ENCODE measurements at places on chromosomes 6 and 20.

- no peak for DNase-seq
Observed at GRCh38 chr6:136586295-136586694, 36.1 kb upstream of the MAP7 start.

DNA sequence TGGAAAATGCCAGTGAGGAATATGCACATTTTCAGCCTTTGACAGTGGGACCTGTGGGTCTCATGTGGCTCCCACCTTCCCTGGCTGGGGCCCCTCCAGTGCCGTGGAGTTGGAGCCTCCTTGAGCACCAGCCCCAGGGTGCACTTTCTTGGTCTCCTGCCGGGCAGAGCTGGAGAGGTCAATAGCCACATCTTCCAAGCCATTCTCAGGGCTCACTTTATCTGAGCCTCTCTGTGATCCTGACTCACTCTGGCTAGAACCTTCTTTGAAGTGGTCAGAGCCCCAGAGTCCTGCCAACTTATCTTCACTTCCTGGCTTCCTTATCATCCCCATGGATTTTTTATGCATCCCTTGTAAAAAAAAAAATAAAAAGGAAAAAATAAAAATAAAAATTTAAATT is 5.7 kb downstream of the VSX1 start:
- DNase-seq, result no peak

DNA sequence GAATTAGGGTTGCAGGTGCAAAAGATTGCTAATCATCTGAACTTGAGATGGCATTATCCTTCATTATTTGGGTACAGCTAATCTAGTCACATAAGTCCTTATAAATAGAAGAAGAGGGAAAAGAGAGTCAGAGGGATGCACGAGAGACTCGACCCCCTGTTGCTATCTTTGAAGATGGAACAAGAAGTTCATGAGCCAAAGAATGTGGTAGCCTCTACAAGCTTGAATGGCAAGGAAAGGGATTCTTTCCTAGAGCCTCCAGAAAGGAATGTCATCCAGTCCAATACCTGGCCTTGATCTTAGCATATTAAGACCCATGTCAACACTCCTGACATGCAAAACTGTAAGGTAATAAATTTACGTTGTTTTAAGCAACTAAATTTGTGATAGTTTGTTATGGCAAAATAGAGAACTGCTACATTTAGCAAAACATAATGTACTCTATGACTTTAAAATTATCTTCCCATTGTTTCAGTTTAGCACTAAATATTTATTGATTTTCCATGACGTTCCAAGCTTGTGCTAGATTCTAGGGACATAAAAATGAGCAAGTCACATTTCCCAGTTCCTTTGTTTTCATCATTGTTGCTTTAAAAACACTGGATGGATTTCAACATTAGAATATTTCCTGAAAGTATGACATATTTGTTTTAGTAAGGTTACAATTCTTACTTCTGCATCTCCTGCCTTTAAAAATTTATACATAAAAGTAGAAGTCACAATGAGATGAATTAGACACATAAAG is 12.7 kb downstream of the MANEA start:
- no peak for DNase-seq

GRCh38 chr6:131946992-131947955 is 3.9 kb downstream of the CCN2 start:
- DNase-seq, result no peak

DNA sequence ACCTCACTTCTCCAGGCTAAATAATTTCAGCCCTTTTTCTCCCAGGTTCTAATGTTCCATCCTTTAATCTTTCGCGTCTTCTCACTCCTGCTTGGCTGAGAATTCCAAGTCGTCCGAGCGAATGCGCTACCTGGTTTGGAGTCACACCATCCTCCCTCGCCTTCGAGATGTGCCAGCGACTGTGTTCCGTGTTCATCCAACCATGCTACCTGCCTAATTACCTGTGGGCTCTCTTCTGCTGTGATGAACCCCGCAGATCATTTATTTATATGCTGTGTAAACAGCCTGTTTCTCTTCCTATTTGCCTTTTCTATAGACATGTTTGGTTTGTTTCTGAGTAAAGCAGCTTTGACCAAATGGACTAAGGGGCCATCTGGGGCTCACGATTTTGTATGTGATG is 83.5 kb upstream of the TMEM181 start:
- peak; percentile 34 for DNase-seq

DNA sequence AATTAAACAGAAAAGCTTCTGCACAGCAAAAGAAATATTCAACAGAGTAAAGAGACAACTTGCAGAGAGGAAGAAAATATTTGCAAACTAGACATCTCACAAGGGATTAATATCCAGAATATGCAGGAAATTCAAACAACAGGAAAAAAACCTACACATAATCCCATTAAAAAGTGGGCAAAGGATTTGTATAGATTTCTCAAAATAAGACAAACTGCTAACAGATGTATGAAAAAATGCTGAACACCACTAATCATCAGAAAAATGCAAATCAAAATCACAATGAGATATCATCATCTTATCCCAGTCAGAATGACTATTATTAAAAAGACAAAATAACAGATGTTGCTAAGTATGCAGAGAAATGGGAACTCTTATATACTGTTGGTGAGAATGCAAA is 129.6 kb downstream of the SYNDIG1 start:
- DNase-seq, result no peak

- DNase-seq, result no peak
Observed at GRCh38 chr6:41704028-41704427, 31.4 kb downstream of the TFEB start.

- DNase-seq, result peak; percentile 19
Observed at GRCh38 chr20:15913391-15914025, 659.7 kb downstream of the KIF16B start.

GRCh38 chr6:169825558-169826225 is 74.3 kb downstream of the ERMARD start:
- no peak for DNase-seq

DNA sequence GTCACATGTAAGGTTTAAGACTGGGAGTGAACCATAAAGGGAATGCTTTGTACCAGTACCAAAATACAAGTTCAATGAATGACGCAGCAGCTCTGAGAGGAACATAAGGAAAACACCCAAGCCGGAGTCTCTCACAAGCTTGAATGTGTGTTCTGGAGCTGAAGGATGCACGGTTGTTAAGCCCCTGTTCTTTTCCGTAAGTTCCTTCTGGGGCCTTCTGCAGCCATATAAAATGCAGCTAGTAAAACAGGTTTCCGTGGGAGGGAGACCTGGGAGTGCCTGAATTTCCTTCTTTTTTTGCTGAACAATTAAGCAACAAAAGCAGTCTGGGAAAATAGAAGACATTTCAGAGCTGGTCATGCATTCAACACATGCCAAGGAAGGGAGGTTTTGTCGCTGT is 73.2 kb upstream of the JAG1 start:
- DNase-seq, result no peak

DNA sequence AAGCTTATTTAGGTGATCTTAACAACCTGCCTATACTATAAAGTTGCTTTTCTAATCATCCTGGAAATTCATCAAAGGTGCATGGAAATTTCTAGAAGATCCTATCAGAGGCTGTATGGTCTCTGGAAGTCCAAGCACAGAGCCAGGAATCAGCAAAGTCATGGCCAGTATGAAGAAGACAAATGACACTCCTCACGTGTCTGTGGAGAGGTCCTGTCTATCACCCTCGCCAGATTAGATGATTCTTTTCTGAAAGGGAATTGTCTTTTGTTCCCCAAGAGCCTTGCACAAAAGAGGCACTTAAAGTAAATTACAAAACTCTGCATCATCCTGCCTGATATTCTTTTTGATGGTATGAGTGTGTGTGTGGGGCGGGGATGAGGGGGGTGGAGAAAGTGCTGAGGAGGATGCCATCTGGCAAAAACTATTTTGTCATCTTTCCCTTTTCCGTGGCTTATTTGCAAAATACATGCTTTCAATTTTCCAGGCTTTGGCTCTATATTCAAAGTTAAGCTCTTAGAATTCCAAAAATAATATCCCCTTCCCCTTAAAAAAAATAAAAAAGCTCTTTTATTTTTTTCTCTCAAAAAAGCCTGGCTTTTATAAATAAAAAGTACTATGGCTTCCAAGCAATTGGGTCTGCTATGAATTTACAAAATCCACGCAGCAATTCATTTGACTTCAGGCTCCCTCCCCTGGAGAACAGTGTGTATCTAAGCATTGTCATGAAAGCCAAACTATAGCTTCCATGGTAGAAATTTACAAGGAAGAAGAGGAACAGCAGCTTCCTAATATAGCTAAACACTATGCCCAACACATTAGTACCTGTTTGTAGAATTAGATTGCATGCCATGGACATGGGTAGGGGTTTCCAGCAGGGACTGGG is 185.2 kb upstream of the ARG1 start:
- DNase-seq, result no peak

DNA sequence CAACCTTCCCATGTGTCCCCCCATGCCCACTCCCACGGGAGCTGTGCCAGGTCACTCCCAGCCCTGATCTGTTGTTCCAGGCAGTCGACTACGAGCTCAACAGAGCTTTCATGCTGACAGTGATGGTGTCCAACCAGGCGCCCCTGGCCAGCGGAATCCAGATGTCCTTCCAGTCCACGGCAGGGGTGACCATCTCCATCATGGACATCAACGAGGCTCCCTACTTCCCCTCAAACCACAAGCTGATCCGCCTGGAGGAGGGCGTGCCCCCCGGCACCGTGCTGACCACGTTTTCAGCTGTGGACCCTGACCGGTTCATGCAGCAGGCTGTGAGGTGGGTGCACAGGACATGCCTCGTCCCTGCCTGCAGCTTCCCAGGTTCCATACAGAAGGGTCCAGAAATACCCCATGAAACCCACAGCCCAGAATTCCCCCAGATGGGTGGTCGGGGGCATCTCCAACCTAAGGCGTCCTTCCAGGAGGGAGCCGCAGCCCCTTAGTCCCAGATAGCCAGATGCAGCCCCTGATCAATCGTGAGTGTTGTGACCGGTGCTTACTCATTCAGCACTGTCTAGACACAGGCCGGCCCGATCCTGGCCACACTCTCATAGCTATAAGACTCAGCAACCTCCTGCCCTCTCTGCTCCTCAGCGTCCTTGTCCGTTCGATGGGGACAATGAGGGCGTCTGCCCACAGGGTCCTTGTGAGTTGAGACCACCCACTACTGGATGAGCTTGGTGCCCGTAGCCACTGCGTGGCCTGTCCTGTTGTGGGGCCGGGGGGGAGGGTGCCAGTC is 142.1 kb downstream of the TAF4 start:
- DNase-seq, result no peak

DNA sequence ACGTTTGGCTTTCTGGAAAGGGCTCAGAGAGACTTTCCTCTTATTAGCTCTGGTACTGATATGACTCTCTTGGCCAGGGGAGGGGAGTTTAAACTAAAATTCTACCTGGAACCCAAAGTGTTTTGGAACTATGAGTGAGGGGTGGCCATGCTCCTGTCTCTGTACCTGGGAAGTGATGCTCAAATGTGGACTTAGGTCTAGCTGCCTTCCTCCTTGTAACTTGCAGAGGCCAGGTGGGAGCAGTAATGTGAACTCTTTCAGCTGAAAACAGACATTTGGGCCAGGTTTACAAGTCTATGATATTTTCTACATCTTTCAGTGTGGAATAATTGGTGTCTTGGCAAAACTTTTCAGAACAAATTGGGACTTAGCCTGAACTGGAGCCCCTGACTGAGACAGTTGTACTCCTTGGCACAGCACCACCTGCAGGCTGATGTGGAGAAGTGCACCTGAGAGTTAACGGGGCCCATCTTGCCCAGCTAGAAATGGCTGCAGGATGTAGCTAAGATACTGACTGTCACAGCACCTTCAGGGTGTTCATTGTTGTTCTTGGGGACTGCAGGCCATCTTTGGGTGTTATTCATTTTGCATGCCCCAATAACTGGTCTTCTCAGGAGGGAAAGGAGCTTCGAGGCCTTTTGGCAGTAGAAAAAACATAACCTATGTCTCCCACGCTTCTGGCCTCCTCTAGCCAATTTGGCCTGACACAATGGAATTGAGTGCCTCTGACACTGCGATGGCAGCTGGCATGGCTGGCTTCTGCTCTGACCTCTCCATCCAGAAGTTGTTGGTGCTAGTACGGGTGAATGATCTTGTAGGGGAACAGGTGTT is 37.1 kb downstream of the CD109 start:
- peak; percentile 65 for DNase-seq

- DNase-seq, result no peak
Observed at GRCh38 chr6:7803214-7803613, 77.3 kb downstream of the BMP6 start.

DNA sequence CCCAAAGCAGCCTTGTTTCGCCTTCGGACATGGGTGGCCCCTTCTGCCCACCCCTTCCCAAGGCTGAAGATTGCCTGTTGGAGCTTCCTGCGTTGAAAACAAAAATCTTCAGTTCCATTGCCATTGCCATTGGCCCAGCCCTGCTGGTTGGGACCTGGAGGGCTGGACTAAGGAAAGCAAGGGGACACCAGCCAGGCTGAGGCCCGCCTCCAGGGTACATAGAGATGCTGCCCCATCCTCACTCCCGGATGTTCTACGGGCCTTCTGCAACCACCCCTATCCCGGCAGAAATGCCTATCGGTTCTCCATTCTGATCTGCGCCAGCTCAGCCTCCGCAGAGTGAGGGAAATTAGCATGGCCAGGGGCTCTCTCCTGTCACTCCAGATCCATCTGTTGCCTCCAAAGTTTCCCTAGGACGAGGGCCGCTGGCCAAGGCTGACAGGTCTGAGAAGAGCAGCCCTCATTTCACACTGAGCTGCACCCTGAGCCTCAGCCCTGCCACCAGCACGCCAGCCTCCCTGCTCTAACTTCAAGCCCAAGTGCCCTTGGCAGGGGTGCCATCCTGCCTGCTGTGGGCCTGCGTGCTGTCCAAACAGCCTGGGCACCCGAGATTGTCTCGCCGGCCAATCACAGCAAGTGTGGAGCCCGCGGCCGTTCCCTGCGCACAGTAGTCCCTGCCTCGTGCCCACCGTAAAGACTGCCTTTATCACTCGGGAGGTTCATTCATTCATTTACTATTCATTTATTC is 13.4 kb upstream of the STX16 start:
- no peak for DNase-seq

GRCh38 chr6:74867291-74867690 is 338.6 kb downstream of the COL12A1 start:
- no peak for DNase-seq

GRCh38 chr6:91376686-91377085 is 789.8 kb upstream of the MAP3K7 start:
- no peak for DNase-seq

DNA sequence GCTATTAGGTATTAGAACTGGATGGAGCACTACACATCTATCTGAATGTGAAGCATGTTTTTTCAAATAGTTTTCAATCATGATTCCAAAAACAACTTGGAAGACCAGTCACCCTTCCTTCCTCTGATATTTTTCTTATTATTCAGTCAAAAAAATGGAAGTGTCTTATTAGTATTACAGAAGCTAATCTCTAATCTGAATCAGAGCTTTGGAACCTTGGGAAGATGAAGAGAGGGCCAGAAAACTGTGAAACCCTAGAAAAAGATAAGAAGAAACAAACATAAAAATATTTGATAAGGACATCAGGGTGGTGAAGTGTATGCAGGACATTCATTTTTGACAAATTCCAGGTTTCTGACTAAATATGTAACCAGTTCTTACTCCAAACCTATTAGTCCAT is 166.3 kb upstream of the PRSS16 start:
- no peak for DNase-seq

DNA sequence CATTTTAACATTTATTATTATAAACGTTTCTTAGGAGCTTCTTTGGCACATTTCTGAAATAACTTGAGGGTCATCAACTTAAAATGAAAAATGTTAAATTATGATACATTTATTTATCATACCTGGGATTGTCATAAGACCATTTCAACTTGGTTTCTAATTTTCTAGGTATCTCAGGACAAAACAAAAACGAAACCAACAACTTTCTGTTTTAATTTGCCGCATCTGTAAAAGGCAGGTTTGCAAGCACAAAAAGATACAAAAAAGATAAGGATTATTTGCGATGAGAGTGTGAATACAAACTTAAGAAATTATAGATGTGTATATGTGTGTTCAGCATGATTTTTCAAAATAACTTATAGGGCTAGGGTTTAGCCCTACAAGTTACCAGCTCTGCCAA is 395.0 kb upstream of the RUNX2 start:
- DNase-seq, result no peak
